Activated T-cell treated with anti-CD3 and anti-CD28 coated beads, Interleukin-2, amount 50 U/mL, for 4 hours (primary cell): ENCODE measurements at places on chromosomes 16 and 17.

GRCh38 chr17:225551-225950 is 44.1 kb upstream of the DOC2B start:
- no peak for DNase-seq

- no peak for DNase-seq
Measured at GRCh38 chr17:44348234-44348987, 3.3 kb downstream of the GRN start.

- DNase-seq = no peak
Measured at GRCh38 chr16:67430977-67431774, at the start of gene HSD11B2. Gene HSD11B2, plus strand, starts transcription at chr16:67431121. Its CDS starts 128 bp downstream, at chr16:67431249.

DNA sequence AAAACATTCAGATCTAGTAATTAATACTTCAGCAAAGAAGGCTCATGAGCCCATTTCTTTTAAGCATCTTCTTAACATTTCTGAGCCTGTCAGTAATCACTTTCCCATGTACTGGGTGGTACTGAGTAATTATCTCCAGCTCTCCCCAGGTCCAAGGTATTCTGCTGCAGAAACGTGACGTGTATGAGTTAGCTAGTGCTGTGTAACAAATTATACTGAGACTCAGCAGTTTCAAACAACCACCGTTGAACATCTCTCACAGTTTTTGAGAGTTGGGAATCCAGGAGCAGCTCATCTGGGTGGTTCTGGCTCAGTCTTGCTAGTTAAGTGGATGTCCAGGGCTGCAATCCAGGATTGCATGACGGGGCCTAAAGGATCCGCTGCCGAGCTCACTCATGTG is 25.2 kb downstream of the C16orf95 start:
- no peak for DNase-seq

- no peak for DNase-seq
Measured at GRCh38 chr16:83002351-83003334, 375.9 kb downstream of the CDH13 start.

DNA sequence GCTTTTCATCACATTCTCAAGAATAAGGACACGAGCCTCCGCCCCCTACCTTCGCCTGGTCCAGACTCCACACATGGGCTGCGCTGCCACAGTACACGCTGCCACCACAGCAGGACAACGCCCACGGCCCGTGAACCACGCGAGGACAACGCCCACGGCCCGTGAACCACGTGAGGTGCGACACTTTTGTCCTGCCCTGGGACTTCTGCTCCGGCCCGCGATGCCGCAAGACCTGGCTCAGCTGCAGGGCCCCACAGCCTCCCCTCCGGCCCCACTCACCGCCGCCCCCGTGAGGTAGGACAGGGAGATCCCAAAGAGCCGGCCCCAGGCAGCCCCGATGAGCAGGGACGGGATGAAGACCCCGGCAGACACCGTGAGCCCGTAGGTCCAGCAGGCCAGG is 5.9 kb upstream of the CCDC154 start:
- DNase-seq = no peak

- DNase-seq = no peak
Measured at GRCh38 chr16:58499092-58499511, 841 bp upstream of the NDRG4 start.

- DNase-seq = no peak
Measured at GRCh38 chr16:57991551-57992059, 8.9 kb downstream of the ZNF319 start.

- no peak for DNase-seq
Measured at GRCh38 chr17:73280191-73280590, 18.5 kb upstream of the CPSF4L start.

DNA sequence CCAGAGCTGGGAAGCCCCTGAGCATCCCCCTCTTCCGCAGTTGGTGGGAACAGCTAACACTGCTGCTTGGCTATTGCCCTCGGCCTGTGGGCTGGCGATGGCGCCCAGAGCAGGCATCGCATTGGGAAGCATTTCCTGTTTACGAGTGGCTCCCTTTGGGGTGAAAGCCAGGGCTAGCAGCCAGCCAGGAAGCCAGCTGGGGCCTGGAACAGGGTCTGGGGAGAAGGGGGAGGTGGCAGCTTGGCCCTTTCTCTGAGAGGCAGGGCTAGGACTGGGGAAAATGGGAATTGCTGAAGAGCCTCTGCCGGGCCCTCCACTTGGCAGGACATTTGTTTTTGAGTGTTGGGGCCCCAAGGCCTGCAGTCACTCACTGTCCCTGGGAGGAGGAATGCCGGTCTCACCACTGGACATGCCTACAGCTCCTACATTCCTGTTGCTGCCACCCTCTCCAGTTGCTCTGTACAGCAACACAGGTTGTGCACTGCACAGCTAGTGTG is 2.4 kb upstream of the MTSS2 start:
- no peak for DNase-seq

DNA sequence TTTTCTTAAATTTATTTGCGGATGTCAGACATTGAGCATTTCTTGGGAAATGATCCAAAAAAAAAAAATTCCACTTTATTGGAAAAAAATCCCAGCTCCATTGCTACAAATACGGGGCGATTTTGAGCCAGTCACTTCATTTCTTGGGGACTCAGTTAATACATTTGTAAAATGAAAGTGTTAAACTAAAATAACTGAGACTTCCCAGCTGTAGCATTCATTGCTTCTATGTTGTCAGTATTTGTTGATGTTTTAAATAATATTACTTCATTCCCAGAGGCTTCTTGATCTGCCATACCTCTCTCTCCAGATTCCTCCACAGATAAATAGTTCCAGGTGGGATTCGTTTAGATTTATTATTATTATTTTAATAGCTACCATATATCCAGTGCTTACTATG is 77.1 kb upstream of the HS3ST3A1 start:
- DNase-seq = no peak

GRCh38 chr17:18044609-18045008 is 5.4 kb downstream of the GID4 start:
- DNase-seq = no peak

DNA sequence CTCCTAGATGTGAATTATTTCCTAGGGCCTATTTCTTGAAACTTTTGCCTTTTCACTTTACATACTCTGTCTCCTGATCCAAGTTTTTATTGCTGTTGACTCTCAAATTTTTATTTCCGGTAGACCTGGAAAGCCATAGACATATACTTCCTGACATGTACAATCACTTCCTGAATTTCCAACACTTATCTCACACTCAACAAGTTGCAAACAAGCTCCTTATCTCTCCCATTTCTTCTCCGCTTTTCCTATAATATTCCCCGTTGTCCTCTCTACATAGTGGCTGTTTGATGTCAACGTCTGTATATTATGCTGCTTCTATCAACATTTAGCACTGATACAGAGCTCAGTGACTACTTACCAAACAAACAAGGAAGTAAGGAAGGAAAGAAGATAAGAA is 59.3 kb downstream of the IKZF3 start:
- DNase-seq = no peak

GRCh38 chr17:76820039-76820438 is 48.2 kb upstream of the MGAT5B start:
- DNase-seq = no peak

GRCh38 chr17:7056386-7056785 is 12.5 kb upstream of the SLC16A11 start:
- no peak for DNase-seq

DNA sequence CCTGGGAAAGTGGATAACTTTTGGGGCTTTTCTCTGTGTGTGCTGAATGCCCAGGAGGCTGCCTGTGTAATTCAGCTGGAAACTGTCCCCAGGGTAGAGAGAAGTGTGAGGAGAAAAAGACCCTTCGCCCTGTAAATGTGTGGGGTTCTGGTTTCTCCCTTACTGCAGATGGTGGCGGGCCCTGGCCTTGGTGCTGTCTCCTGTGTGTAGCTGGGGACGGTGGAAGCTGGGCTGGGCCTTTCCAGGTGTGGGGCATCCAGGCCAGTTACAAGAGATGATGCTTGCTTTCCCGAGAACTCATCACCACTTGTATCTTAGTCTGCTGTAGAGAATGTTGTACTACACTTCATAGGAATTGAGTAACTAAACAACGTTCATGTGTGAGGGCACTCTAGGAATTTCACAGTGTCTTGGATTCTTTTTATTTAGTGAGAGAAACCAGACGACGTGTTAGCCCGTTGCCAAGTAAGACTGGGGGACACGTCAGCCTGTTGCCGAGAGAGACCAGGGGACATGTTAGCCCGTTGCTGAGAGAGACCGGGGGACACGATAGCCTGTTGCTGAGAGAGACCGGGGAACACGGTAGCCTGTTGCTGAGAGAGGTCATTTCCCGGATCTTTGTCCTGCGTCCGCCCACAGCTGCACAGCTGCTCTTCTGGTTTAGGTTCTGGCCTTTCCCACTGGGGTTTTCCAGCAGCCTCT is 43.1 kb downstream of the TBCD start:
- DNase-seq = no peak

GRCh38 chr16:87201790-87202189 is 115.4 kb downstream of the C16orf95 start:
- DNase-seq = no peak

- DNase-seq = no peak
Measured at GRCh38 chr17:72886622-72887021, 205.9 kb downstream of the SLC39A11 start.

GRCh38 chr17:14921936-14922335 is 343.2 kb downstream of the PMP22 start:
- no peak for DNase-seq

DNA sequence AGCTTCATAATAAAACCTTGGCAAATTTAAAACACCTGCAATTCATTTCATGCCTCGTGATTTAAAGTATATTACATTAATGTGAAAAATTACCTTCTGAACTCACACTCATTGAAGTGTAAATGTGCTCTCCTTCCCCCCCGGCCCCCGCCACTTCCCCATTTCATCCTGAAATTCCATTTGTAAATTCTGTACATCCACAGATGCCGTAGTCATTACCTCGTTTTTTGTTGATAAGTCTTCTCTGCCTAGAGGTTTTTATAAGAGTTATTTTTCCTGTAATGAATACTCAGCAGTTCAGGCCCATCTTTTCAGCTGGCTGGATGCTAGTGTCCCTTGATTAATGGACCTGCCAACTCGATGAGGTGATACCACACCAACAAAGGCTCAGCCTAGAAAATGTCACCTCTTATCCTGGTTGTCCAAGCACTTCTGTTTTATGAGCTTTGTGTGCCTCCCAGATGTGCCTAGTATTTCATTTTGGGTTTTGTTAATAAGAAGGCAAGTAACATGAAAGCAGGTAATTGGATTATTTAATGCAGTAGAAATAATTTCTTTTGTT is 64.8 kb upstream of the KIFC3 start:
- DNase-seq = no peak

- DNase-seq = no peak
Measured at GRCh38 chr17:28379814-28380801, 8.6 kb downstream of the SARM1 start.

GRCh38 chr17:33113991-33114370 is 122.3 kb downstream of the SPACA3 start:
- DNase-seq = no peak

DNA sequence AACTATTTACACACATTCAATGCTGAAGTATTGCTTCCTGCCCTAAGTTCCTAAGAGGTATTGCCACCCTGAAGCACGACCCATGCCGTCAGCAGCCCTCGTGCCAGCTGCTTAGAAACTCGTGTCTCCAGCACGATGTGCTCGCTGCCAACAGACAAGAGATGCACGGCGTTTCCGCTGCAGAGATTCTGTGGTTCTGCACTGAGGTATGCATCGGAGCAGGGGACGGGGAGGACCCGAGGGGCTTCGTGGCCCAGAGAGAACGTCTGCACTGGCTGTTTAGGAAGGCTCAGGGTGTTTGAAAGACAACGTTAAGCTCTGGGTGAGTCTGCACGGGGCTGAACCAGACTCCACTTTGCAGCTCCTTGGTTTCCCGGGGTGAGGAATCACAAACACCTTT is 82.7 kb upstream of the CREBBP start:
- no peak for DNase-seq

- DNase-seq = no peak
Measured at GRCh38 chr17:75876938-75877751, 1.2 kb downstream of the TRIM47 start.

- DNase-seq = no peak
Measured at GRCh38 chr16:15643946-15644250, 944 bp upstream of the MARF1 start.

GRCh38 chr17:607361-608147 is 107.1 kb downstream of the VPS53 start:
- no peak for DNase-seq

DNA sequence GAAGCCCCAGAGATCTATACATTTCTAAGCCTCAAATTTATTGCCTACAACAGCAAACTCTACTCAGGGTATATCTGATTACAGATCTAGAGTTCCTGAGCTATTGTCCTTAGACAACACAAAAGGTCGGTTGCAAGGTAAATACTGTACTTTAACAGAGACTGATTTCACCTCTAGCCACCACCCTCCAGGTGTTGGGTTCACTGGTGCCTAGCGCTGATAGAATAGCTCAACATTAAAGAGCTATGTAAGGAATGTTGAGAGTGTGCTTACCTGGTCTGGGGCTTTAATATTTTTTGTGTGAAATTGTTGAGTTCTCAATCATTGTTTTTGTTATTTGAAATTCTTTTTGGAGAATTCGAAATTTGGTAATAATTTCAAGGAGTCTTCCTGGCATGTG is 277.0 kb upstream of the PSMD7 start:
- DNase-seq = no peak

DNA sequence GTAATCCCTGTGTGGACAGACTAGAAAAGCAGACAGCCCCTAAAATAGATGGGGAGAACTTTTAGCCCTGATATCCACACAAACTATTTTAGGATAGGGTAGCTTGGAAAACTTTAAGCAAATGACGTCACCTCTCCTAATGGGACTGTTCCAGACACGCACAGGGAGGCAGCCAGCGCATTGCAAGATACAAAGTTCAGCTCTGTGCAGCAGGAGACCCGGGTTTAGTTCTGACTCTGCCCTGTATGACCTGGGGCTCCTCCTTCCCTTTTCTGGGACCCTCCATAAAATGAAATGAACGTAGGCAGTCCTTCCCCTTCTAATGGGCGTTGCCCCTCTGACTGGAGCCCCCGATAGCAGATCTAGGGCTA is 6.3 kb downstream of the ZNF689 start:
- no peak for DNase-seq

DNA sequence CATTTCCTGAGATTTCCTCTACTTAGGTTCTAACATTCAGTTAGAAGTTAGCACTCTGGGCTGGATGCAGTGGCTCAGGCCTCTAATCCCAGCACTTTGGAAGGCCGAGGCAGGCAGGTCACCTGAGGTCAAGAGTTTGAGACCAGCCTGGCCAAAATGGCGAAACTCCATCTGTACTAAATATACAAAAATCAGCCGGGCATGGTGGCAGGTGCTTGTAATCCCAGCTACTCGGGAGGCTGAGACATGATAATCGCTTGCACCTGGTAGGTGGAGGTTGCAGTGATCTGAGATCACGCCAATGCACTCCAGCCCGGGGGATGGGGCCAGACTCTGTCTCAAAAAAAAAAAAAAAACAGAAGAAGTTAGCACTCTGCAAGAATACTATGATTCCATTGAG is 1430.9 kb downstream of the CDH11 start:
- DNase-seq = no peak

GRCh38 chr17:17021194-17021863 is 20.9 kb upstream of the MPRIP start:
- DNase-seq = no peak

DNA sequence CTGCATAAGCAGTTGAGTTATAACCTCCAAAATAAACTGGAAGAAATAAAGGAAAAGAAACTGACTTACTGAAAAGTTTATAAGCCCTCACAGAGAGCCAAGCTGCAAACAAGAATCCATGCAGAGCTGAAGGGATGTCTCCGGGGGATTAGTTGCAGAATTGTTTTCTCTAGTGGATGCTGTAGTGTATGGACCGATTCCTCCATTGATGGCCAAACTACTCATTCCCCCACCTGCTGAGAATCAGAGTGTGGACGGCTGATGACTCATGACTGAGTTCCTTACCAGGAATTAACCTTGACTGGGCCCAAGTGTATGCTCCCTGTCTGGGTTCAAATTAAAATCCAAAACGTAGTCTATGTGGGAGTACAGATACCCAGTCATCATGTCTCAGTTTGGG is 93.9 kb upstream of the CDH8 start:
- DNase-seq = no peak
